Stimulated activated CD8-positive, alpha-beta memory T cell treated with anti-CD3 and anti-CD28 coated beads, Interleukin-7, amount 100 ng/mL, for 48 hours (primary cell): ENCODE measurements at places on chromosomes 13 and 19.
A peak's percentile ranks its signal among the peaks of the same experiment; 100 is the strongest.

DNA sequence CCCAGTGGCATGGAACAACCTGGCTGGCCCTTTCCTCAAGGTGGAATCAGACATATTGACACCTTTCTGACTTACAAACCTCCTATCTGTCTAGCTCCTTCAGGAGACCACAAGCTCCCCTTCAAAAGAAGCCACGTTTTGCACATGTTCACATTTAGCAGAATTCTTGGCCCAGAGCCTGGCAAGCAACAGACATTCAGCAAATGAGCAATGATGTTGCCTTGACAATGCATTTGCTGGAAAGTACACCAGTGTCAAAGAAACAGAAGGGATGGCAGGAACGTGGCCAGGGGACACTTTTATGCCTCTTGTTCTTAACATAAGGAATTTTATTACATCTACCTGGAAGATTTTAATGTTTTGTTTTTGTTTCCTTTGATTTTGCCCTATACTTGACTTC lies 85.5 kb upstream of the FGF14 start:
- no peak for DNase-seq

DNA sequence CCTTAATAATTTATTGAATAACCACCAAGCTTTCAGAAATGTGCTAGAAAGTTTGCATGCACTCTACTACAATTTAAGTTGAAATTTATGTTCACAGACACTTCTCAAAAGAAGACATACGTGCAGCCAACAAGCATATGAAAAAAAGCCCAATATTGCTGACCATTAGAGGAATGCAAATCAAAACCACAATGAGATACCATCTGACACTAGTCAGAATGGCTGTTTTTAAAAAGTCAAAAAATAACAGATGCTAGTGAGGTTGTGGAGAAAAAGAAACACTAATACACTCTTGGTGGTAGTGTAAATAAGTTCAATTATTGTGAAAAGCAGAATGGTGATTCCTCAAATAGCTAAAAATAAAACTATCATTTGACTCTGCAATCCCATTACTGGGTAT lies 308.8 kb upstream of the PCDH9 start:
- DNase-seq: no peak

DNA sequence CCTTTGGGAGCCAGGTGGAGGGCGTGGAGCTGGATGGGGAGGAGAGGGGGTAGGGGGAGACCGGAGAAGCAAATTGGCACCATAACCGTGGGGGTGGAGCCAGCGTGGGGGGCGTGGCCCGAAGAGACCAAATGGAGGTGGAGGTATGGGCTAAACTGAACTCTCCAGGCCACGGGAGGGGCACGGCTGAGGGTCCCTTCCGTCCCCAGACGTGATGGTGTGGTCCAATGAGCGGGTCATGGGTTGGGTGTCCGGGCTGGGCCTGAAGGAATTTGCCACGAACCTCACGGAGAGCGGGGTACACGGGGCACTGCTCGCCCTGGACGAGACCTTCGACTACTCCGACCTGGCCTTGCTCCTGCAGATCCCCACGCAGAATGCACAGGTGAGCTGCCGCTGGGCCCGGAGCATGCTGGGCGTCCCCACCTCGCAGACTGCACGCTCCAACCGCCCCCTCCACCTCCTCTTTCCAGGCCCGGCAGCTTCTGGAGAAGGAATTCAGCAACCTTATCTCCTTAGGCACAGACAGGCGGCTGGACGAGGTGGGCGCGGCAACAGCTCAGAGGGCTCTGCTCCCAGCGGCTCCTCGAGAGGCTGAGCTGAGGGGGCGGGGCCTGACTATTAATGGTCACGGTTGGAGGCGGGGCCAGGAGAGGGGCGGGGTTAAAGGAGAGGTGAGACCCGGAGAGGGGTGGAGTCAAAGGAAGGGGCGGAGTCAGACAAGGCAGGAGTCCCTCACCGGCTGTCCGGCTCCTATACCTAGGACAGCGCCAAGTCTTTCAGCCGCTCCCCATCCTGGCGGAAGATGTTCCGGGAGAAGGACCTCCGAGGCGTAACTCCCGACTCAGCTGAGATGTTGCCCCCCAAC lies 6.2 kb downstream of the HRC start:
- DNase-seq: peak; percentile 74

GRCh38 chr19:11324079-11324661 lies 15.3 kb downstream of the RAB3D start:
- peak; percentile 24 for DNase-seq

DNA sequence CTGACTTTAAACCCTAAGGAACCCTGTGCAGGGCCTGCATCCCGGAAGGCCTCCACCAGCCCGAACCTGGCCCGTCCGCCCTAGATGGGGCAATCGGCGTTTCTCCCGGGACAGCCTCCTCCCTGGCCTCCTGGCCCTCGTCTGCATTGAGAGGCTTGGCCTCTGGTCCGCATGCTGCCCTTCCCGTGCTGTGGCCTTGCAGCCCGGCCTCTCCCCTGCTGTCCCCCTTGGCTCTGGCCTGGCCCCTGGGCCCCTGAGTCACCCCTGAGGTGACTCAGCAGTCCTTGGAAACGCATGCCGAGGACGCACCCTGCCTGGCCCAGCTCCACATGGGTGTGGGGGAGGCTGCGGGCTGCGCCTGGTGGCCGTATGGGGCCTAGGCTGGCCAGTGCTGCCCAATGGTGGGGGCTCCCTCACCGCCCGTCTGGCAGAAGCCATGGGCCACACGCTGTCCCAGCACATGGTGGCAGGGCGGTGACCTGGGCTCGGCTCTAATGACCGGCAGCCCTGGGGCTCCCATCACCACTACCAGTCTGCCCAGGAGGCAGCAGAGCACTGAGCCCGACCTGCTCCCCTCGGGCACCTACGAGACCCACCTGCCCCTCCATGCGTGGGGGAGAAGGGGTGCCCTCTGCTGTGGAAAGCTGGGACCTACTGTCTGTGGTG lies 25.7 kb downstream of the SH3GL1 start:
- DNase-seq: no peak

- DNase-seq: no peak
Observed at GRCh38 chr13:40439928-40440327, 226.5 kb downstream of the FOXO1 start.

DNA sequence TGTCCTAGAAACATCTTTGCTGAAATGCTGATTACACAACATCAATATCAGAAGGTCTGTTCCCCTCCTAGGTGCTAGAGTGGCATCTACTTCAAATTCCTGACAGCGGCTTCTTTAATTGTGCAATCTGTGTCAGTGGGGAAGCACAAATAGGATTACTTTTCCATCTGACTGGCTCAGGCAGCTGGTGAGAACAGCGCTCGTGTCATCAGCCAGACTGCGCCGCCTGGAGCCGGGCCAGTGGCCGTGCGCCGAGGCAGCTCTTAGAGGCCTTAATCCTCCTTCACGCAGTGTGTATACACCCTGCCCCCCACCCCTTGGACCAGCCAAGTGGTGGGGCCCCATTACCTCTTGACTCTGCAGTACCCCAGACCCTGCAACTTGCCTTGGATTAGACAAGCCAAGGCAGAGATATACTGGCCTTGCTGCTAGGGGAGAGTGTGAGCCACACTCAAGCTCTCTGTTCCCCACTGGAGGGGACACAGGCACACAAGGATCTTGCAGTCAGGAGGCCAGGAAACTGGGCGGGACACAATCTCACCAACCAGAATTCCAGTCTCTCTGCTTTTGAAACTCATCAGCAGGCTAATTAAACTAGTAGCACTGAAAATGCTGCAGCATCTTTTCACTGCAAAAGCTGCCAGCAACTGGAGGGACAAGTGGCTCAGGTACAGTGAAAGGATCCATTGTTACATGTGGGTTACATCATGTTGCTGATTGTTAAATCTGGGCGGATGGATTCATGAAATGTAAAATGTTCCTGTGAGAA lies 48.9 kb upstream of the EPHX3 start:
- no peak for DNase-seq

GRCh38 chr13:24252136-24252535 lies 57.2 kb upstream of the C1QTNF9 start:
- no peak for DNase-seq

DNA sequence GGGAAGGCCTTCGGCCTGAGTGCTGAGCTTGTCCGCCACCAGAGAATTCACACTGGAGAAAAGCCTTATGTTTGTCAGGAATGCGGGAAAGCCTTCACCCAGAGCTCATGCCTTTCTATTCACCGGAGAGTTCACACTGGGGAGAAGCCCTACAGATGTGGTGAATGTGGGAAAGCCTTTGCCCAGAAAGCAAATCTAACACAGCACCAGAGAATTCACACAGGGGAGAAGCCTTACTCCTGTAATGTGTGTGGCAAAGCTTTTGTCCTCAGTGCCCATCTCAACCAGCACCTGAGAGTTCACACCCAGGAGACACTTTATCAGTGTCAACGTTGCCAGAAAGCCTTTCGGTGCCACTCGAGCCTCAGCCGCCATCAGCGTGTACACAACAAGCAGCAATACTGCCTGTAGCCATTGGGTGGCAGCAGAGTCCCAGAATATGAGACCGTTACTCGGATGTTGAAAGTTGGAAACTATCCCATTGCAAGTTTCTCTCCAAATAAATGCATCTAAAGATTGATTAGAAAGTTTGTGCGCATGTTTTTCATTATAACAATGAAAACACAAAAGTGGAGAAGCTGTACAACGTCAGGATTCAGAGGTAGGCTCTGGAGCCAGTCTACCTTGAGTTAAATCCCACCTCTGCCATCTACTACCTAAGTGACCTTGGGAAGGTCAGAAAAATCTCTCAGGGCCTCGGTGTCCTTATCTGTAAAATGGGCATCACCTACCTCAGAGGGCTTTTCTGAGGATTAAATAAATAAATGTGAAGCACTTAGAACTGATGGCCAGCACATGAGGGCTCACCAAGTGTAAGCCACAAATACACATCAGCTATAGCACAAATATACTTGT lies 21.1 kb downstream of the ZNF473 start:
- DNase-seq: peak; percentile 7

GRCh38 chr19:5536337-5536894 lies 31.3 kb downstream of the TINCR start:
- no peak for DNase-seq

DNA sequence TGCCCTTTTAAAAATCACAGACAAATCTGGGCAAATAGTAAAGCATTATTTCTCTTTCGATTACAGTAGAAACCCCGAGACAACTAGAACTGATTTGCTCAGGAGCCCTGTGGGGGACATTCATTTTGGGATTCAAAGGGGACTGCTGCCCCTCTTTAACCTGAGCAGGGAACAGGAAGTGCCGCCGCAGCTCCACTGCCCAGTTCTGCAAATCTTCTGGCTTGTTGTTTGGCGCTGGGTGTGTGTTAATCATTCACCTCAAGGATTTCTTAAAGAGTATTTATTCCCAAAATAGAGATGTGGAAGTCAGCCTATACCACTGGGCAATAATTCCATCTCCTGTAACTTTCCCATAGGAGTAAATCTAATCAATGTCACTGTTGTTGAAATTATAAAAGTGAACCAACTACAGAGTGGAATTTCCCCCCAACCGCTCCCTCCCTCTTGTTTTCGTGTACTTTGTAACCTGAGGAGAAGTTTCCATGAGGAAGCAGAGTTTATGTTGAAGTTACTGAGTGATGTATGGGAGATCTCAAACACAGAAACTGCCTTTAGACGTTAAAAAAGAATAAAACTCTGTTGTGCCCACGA lies 515.8 kb downstream of the KLF12 start:
- no peak for DNase-seq

DNA sequence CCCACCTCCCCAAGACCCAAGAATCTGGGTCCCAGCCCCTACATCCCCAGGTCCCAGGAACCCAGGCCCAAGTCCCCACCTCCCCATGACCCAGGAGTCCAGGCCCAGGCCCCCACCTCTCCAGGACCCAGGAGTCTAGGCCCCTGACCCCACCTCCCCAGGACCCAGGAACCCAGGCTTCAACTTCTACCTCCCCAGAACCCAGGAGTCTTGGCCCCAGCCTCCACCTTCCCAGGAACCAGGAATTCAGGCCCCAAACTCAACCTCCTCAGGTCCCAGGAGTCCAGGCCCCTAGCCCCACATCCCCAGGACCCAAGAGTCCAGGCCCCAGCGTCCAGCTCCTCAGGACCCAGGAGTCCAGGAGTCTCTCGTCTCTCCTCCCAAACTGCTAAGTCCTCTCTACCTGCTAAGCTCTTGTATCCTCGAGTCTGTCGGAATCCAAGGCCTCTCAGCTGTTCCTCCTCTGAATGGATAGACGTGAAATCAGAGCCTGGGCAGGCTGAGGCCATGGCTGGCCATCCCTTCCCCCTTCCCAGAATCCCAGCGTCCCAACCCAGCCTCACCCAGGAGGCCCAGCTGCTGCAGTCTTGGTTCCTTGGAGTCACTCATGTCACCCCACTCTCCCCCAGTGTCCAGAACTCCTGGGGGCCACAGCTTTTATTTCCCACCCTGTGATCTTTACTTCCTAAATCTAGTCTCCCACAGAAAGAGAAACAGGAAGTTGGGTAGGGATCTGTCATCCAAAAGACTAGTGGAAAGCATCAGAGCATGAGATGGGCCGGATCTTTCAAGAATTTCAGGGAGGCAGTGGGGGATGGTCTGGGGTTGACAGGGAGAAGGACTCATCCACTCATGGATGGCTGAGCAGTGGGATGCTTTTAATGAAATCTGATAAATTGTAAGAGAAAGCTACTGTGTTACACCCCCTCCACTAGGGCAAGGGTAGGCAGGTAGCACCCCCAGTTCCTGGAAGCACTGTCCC lies at the start of gene CD209:
CD209 (minus strand) TSS at position 632 of the 982 bp plus-strand sequence; CDS start at position 609, 23 bp downstream.
- DNase-seq: no peak

DNA sequence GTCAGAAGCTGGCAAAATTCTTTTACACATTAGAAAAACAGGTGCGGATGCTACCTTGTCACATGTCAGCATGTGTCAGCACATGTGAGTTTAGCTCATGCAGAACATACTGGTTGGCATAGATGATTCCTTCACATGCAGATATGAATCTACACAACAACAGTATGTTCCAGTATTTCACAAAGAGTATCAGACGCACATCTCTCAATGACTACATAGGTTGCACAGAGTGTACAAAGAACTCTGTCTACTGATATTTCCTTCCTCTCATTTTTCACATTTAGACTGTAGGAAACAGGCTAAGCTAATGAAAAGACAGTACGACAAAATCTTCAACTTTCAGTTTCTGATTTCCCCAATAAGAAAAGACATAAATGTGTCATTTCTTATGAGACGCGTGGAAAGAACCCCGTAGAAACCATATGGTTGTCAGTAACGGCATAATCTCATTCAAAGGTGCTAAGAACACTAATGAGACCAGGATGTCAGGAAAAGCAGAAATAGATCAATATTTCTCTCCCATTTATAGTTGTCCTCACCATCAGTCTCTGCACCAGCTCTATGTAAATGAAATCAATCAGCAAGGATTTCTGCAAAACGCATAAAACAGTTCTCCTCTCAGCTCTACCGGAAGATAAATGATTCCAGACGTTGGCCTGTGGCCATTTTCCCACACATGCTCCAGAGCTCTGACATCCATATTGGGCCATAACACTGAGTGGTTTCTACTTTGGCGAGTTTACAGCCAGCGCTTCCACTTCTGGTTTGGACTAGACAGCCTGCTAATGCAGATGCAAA lies 81.2 kb downstream of the STARD13 start:
- no peak for DNase-seq

- DNase-seq: no peak
Observed at GRCh38 chr13:114234266-114234644, 442 bp upstream of the CDC16 start.
